ENCODE measurements at places on chromosomes 1 and 21. TPM values are rescaled to one million over a fixed set of nuclear protein-coding genes. Genes with fewer than 3 reads are reported as not detected.
A peak's percentile ranks its signal among the peaks of the same experiment; 100 is the strongest.

GRCh38 chr1:103561643-103562395 lies 9.6 kb upstream of the AMY2B start:
- H3K27me3 ChIP-seq, result no peaks in the 10 kb centered on the region
- H3K27ac ChIP-seq, result no peak overlapping the region
- H3K36me3 ChIP-seq, result no peaks in the 10 kb centered on the region
- no peaks in the 10 kb centered on the region for H3K4me1 ChIP-seq
- no peak overlapping the region for H3K4me3 ChIP-seq

GRCh38 chr1:239123260-239123659 lies 263.1 kb upstream of the CHRM3 start:
- no peaks in the 10 kb centered on the region for H3K27me3 ChIP-seq
- no peaks in the 10 kb centered on the region for H3K36me3 ChIP-seq
- no peak overlapping the region for H3K27ac ChIP-seq
- no peak for DNase-seq
- H3K4me1 ChIP-seq, result peaks cover 8% of the 10 kb centered on the region

DNA sequence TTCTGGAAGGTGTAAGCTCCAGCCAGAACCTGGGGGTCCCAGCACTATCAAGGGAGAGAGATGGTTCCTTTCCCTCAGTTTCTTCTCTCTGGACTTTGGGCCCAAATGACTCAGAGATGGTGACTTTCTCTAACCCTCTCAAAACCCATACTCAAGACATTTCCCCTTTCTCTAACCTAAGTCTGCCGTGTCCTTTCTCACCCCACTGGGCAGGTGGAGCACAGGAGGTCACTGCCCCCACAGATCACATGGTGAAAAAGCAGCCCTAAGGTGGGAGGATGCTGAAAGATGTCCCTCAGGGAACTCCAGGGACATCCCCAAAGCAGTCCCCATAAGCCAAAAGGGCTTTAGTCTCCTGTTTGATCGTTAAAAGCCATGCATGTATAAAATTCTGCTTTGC lies 173.7 kb downstream of the HIVEP3 start:
- peaks cover 13% of the 10 kb centered on the region for H3K4me1 ChIP-seq
- H3K27ac ChIP-seq, result no peak overlapping the region
- H3K27me3 ChIP-seq, result peaks cover 2% of the 10 kb centered on the region

DNA sequence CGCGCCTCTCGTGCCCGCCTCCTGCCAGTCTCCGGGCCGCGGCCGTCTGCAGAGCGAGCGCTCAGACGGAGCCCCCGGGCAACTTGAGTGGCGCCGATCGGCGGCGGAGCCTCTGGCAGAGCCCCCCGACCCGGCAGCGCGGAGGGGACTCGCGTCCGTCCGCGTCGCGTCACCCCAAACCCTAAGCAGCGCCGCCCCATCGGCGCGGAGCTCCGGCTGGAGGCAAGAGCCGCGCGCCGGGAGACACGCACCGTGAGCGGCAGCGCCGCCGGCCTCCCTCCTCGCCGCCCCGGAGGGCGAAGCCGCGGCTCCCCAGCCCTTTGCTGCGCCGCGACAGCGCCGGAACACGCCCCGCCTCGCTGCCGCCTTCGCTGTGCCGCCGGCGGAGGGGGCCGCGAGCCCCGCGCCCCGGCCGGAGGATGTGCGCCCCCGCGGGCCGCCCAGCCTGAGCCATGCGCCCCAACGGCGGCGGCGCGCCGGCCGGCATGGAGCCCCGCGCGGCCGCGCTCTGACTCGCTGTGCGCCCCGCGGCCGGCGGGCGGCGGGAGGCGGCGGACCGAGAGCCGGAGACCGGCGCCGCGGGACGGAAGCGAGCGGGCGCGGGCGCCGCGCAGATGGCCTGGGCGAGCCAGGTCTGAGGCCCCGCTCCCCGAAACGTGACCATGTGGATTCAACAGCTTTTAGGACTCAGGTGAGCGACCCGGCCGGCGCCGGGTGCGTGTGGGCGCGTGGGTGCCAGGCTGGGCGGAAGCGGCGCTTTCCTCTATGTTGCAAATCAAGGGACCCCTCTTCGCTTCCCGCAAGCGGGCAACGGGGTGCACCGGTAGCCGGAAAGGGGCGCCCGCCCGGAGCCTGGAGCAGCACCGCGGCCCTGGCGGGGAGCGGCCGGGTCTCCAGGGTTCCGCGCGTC lies 610 bp downstream of the AJAP1 start:
- H3K27ac ChIP-seq, result no peak overlapping the region
- no peaks in the 10 kb centered on the region for H3K36me3 ChIP-seq
- H3K4me1 ChIP-seq, result peaks cover 10% of the 10 kb centered on the region
- DNase-seq, result peak; percentile 25

DNA sequence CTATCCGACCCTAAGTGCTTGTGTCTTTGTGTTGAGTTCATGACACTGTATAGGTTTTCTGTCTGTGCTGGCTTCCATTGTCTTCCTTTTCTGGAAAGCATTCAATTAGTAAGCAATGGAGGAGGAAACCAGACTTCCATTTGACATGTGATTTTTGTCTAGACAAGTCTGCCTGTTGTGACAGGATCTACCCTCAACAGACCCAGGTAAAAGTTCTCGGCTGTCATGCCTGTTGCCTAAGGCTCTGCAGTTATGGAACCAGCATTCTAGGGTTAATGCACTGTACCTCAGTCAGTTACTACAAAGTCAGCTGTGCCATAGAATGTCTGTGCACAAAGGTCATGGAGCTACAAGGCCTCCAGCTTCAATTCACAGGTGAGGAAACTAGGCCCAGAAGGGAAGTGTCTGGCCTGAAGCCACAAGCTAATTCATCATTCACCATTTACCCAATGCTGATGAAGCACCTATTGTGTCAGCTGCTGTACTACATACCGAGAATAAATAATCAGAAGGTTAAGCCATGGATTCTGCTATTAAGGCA lies 72.3 kb downstream of the PLPP3 start:
- peaks cover 54% of the 10 kb centered on the region for H3K4me1 ChIP-seq
- H3K36me3 ChIP-seq, result peaks cover 47% of the 10 kb centered on the region
- peak overlapping the region; percentile 67 for H3K4me3 ChIP-seq
- DNase-seq, result no peak

GRCh38 chr1:59595774-59596173 lies 219.0 kb upstream of the HOOK1 start:
- peak overlapping the region; percentile 46 for H3K27ac ChIP-seq
- H3K27me3 ChIP-seq, result no peaks in the 10 kb centered on the region
- DNase-seq, result no peak
- H3K4me1 ChIP-seq, result peaks cover 13% of the 10 kb centered on the region

DNA sequence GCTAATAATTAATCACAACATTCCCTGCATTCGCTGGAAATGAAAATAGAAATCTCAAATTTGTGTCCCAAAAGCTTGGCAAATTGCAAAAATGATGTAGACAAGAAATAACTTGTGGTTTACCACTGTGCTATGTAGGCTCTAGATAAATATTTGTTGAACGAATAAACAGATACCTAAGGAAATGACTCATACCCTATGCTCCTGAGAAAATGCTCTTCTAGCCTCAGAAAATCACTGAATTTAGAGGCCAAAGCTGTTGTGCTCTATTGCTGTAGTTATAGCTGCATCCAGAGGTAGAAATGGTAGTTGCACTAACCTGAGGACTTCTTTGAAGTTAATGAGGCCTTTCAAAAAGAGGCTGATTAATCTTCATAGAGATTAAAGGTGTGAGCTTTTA lies 142.0 kb upstream of the ZNHIT6 start:
- DNase-seq, result no peak
- no peak overlapping the region for H3K27ac ChIP-seq
- H3K36me3 ChIP-seq, result no peaks in the 10 kb centered on the region
- H3K4me1 ChIP-seq, result no peaks in the 10 kb centered on the region

GRCh38 chr1:21290546-21290944 lies 282 bp upstream of the ECE1 start:
- no peaks in the 10 kb centered on the region for H3K27me3 ChIP-seq
- H3K27ac ChIP-seq, result no peak overlapping the region
- DNase-seq, result no peak
- peak overlapping the region; percentile 87 for H3K4me3 ChIP-seq

DNA sequence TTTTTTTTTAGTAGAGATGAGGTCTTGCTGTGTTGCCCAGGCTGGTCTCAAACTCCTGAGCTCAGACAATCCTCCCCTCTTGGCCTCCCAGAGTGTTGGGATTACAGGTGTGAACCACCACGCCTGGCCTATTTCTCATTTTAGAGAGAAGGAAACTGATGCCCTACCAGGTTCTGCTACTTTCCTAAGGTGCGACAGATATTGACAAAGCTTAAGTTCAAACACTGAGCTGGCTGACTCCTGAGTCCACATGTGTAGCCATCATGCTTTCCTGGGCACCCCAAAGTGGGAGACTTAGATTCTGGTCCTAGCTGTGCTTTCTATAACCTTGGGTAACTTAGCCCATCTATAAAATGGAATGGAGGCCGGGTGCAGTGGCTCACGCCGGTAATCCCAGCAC lies 5.1 kb upstream of the TMEM222 start:
- H3K4me3 ChIP-seq, result no peak overlapping the region
- H3K4me1 ChIP-seq, result peaks cover 45% of the 10 kb centered on the region
- H3K27me3 ChIP-seq, result no peaks in the 10 kb centered on the region
- no peaks in the 10 kb centered on the region for H3K36me3 ChIP-seq

GRCh38 chr1:230501242-230501641 lies 75.1 kb upstream of the PGBD5 start:
- no peak overlapping the region for H3K4me3 ChIP-seq
- no peak overlapping the region for H3K27ac ChIP-seq

DNA sequence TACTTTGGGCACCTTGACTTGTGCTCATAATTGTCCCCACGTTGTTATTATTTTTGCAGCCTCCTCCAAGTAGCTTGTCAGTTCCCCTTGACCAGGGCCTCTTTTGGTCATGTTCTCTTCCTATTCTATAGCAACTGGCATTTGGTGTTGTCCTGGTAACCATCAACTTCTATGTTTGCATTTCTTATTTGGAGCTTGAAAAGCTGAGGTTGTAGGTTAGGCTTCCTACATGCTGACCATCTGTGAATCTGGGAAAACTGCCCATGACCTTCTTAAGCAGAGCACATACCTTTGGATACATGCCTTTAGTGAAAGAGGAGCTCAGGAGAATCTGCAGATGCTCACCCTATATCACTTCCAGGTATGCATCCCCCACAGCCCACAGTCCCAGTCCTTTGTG lies 160.8 kb downstream of the HHAT start:
- no peak for DNase-seq
- no peak overlapping the region for H3K27ac ChIP-seq
- no peaks in the 10 kb centered on the region for H3K36me3 ChIP-seq
- no peaks in the 10 kb centered on the region for H3K4me1 ChIP-seq
- H3K27me3 ChIP-seq, result peaks cover 1% of the 10 kb centered on the region
- no peak overlapping the region for H3K4me3 ChIP-seq

UTS2 gene
- not detected for total RNA-seq

TNN gene
- total RNA-seq, result 4.1 TPM

PKNOX1 gene
- 8.2 TPM for total RNA-seq

ALDH4A1 gene
- 27.8 TPM for total RNA-seq

GJB5 gene
- total RNA-seq, result not detected
